ENCODE measurements at places on chromosomes 3 and 15.

DNA sequence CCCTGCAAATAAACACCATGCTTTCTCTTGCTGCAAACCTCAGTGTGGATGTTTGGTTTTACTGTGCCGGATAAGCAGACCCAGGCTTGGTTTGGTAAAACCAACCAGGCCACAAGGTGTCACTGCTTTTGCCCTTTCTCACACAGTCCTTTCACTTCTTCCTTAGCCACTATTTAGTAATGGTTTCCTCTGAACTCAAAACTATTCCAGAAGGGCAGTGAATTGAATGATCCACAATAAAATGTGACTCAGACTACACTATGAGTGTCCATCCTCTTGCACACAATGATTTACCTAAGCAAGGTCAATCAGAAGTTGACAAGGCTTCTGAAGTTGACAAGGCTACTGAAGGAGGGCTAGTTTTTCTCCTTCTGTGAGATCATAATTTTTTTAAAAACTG lies 552.4 kb upstream of the CCDC54 start:
- no peak for DNase-seq

DNA sequence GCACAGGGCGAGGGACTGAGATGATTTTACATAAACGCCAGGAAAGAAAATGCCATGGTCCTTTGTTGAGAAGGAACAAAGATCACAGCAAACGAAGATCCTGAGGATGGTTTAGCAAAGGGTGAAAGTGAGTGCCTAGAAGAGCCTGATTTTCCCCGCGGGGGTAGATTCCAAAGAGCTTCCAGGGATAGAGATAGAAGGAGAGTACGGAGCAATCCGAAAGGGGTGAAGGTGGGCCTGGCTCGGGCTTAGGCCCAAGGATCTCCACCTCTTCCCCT lies 977 bp downstream of the CDC25A start:
- no peak for DNase-seq

DNA sequence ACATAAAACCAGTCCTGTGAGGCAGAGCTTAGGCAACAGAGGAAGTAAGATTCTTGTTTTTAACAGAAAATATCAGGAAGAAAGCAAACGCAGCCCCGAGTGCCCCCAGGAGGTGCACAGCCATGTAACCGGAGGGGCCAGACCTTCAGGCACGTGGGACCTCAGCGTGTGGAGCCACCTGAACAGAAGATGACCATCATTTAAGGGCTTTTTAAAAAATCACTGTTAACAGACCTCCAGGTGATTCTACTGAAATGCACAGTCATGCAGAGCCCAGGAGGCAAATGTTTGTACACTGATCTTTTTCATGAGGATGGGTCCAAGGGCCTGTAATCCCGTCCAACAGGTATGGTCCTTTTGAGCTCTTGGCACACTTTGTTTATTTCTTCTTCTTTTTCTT lies 38.8 kb downstream of the SPG21 start:
- no peak for DNase-seq

GRCh38 chr3:77259694-77260093 lies 219.8 kb downstream of the ROBO2 start:
- DNase-seq, result no peak

GRCh38 chr3:64651303-64651702 lies 36.5 kb downstream of the ADAMTS9 start:
- no peak for DNase-seq

- no peak for DNase-seq
Measured at GRCh38 chr15:51283026-51283425, 55.4 kb downstream of the CYP19A1 start.

DNA sequence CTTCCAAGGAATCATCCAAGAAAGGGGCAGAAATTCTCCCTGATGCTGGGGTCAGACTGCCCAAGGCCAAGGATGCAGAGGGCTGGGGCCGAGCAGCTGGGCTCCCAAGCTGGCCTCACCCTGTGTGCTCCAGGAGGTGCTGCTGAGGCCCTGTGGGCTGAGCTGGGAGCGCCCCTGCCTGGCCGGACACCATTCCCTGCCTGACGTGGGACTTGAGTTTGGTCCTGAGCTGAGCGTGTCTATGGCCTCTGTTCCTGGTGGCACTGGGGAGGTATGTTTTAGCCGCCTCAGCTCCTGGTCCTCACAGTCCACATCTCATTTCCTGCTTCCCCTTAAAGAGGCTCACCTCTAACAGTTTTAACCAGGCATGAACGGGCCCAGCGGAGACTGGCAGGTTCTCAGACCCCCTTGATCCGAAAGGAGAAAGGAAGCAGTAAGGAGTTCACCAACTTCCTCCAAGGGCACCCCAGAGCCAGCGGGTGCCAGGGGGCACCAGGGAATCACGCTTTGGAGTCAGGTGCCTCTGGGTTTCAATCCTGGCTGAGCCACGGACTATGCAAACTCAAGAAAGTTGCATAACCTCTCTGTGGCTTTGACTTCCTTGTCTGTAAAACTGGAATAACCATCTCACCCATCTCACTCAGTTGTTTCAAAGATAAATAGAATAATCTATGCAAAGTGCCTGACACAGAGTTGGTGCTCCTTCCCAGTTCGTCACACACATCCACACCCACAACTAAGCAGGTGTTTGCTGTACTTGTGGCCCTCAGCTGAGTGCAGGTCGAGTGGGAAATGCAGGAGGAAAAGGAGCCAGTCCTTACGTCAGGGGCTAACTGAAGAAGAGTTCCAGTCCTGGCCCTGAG lies 48.6 kb downstream of the SLC12A8 start:
- no peak for DNase-seq

- no peak for DNase-seq
Measured at GRCh38 chr3:183819831-183820230, 5.5 kb downstream of the MAP6D1 start.

GRCh38 chr3:72316501-72317279 lies 531.6 kb downstream of the SHQ1 start:
- DNase-seq, result no peak

Measured in NCI-H1930 (cell line).